ENCODE measurements at places on chromosomes 16 and 17.

DNA sequence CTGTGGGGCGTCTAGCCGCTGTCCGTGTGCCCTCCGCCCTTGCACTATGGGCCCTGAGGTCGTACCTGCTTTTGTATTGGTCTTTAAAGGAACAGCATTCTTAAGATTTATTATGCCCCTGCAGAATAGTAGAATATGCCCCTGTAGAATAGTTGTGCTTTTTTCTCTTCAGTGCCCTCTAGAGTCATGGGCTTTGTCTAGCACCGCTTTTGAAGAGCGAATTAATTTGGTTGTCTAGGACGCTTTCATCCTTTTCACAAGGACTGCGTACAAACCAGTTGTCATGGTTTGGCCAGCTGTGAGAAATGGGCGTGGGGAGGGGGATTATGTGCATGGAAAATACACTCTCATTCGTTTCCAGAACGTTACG is 621 bp downstream of the CEP95 start:
- DNase-seq = peak; percentile 41

GRCh38 chr17:20992416-20992815 is 50.4 kb downstream of the USP22 start:
- DNase-seq = no peak

- no peak for DNase-seq
These were observed 709 bp upstream of the MRPL28 start for GRCh38 chr16:370979-371514.

DNA sequence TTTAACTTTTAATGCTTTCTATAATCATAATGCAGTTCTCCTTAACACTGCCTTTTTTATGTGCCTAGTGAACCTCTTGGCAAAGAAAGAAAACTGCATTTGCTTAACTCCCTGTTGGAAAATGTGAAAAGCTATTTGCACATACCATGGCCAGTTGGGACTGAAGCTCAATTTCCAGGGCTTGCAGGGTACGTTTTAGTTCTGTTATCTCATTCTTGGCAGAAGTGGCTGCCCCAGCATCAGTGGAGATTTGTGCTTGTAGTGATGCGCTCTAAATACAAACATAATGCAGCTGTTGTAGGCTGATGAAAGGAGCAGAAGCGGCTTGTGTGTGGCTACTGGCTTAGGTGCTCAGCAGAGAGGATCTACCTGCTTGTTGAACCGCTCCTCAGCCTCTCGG is 3.7 kb downstream of the KRT24 start:
- DNase-seq = no peak

DNA sequence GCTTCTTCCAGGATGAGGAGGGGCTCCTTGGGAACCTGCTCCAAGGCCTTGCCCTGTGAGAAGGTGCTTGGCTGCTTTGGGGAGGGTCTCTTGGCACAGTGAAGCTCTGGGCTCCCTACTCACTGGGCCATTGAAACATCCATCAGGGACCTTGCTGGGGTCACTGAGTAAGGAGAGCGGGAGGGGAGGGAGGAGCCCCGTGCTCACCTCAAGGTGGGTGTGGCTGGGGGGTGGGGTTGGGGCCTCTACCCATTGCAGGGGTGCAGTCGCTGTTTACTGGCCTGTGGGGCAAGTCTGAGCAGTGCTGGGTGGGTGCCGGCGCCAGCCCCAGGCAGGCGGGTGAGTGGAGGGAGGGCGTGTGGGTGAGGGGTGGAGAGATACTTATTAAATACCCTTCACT is 9.9 kb downstream of the TNS4 start:
- no peak for DNase-seq

GRCh38 chr16:48049847-48050246 is 105.9 kb downstream of the ABCC12 start:
- no peak for DNase-seq

DNA sequence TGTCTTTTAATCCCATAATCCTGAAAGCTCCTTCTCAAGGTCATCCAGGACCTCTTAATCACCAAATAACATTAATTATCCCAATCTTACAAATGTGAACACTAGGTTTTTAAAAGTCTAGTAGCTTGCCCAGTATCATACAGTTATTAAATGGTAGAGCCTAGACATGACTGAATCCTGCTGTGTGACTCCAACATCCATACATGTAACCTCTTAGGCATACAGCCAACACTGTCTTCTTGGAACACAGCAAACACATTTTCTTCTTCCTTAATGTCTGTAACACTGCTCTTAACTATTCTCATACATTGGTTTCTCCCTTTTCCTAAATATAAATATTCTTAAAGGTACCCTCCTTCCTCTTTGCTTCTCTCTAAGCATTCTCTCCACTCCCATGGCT is 13.7 kb downstream of the BRIP1 start:
- DNase-seq = no peak

DNA sequence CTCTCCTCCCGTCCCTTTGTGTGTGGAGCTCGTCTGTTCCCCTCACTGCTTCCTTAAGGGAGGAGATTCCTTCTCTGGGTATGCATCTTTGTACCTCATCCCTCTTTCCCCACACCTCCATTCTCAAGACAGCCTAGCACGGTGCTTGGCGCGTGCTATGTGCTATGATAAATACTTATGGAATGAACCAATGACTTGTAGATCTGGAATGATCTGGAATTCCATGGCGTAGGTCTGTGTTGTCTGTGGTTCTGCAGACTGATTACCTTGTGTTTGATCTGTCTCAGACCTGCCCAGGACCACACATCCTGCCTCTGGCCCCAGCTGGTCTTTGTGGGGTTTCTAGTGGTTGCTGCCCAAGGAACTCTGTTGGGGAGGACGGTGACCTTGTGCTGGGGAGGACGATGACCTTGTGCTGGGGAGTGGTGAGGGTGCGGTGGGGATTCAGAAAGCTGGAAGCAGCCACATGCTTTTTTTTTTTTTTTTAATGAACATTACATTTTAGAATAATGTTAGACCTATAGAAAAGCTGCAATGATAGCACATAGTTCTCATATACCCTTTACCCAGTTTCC is 33.5 kb upstream of the ETV4 start:
- no peak for DNase-seq

GRCh38 chr16:50308237-50308965 is 42.0 kb downstream of the ADCY7 start:
- peak; percentile 14 for DNase-seq

GRCh38 chr16:10629592-10629963 is 49.2 kb upstream of the EMP2 start:
- no peak for DNase-seq

DNA sequence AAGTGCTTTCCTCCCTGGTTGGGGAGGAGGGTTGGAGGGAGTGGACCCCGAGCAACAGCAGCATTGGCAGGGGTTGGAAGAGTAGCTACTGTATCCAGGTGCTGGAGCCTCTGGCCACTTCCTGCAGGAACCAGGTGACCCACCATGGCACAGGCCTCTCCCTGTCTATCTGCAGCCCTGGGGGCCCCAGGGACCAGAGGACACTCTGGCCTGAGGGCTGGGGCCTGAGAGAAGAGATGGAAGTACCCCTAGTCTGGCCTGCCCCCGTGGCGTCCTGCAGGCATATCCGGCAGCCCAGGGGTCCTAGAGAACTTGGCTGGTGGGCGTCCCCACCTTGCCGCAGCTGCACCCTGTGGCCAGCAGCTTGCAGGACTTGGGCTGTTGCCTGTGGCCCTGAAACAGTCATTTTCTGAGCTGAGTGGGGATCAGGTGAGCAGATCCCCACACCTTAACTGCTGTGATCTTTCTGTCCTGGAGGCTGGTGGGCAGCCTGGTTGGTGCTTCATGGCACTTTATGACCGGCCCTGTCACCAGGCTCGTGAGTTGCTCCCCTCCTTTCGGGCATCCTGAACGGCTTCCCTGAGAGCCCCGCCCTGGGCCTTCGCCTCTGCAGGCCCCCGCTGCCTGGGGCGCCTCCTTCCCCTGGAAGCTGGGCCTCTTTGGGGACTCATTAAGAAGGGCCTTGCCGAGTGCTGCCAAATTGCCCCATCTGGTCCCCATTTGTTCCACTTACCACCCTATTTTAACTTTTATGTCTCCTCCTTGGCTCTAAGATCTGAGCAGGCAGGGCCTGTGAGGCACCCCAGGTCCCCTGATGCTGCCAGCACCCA is 298.6 kb downstream of the SEC14L1 start:
- DNase-seq = no peak

DNA sequence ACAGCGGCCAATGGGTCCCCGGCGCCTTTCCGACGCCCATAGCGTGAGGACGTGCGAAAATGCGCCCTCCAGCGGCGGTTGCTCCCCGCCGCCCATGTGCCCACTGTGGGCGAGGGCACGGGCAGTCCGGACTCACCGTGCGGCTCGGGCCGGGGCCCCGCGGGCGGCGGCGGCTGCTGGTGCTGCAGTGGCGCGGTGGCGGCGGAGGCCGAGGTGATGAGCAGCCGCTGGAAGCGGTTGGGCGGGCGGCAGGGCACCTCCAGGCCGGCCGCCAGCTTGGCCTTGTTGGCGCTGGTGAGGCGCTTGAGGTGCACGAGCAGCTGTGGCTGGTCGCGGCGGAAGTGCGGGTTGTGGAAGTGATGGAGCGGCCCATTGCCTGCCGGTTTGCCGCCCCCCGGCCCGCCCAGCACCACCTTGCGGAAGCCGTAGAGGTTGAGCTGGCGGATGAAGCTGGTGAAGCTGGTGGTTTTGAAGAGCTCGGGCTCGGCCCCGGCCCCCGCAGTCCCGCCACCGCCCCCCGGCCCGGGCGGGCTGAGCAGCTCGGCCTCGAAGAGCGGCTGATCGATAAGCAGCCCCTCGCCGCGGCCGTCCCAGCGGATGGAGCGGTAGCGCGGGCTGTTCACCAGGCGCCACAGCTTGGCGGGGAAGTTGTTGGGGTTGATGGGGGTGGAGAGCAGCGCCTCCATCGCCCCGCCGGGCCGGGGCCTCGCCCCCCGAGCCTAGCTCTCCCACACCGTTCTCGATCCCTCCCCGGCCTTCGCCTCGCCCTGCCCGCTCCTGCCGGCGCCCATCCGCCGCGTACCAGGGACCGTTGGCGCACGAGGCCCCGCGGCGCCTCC is at the start of gene HSF5:
Gene HSF5 (minus strand): TSS at position 820 of the 839 bp plus-strand sequence. CDS start 134 bp downstream, at position 686.
- DNase-seq = peak; percentile 75

DNA sequence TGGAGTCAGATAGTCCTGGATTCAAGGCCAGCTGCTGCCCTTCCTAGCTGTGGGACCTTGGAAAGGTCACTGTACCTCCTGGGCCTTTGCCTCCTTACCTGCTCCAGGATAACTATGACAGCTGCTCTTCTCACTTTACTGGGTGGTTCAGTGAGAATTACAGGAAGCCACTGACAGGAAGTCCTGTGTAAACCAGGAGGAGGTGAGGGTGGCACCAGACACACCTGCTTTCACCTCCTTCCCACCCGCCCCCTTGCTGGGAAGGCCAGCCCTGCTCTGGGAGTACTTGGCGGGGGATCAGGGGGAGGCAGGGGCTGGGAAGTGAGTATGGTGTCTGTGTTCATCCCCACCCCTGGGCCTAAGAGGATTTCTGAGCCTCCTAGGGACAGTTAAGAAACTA is 42.6 kb downstream of the CPNE2 start:
- DNase-seq = peak; percentile 41

DNA sequence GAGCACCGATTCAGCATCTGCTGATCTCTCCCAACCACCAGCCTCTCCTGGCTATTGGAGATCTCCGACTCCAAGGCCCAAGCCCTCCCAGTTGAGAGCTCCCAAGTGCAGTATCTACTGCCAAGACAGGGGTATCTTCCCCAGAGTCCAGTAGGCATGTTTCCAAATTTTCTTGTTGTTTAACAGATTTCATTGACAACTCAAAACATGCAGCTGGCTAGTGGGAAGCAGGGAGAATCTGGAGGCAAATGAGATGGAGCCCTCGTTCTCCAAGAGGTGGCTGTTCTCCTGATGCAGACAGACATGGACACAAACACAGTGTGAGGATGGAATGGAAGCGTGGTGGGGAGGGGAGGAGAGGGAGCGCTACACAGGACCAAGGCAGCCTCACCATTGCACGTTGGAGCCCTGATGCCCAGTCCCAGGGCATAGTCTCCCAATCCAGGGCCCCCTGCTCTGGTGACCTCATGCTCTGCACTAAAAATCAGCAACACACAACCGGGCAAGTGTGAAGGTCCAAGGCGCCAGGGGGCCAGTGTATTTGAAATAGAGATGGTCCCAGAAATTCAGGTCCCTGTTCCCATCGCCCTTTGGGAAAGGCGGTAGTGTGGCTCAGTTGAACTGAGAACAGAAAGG is 31.7 kb downstream of the SMARCE1 start:
- DNase-seq = no peak

DNA sequence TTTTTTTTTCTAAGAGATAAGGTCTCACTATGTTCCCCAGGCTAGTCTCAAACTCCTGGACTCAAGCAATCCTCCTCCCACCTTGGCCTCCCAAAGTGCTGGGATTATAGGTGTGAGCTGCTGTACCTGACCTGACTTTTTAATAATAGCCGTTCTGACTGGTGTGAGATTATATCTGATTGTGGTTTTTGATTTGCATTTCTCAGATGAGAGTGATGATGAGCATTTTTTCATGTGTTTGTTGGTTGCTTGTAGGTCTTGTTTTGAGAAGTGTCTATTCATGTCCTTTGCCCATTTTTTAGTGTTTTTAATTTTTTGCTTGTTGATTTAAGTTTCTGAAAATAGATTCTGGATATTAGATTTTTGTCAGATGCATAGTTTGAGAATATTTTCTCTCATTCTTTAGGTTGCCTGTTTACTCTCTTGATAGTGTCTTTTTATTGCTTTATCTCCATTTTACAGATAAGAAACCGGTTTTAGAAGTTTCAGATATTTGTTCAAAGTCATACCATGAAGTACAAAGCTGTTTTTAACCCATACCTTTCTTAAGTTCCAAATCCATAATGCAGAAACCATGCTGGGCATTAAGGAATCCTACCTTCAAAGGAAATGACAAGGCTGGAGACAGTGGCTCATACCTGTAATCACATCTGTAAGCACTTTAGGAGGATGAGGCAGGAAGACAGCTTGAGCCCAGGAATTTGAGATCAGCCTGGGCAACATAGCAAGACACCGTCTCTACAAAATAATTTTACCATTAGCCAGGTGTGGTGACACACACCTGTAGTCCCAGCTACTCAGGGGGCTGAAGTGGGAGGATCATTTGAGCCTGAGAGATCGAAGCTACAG is 168.4 kb upstream of the TBX2 start:
- no peak for DNase-seq

DNA sequence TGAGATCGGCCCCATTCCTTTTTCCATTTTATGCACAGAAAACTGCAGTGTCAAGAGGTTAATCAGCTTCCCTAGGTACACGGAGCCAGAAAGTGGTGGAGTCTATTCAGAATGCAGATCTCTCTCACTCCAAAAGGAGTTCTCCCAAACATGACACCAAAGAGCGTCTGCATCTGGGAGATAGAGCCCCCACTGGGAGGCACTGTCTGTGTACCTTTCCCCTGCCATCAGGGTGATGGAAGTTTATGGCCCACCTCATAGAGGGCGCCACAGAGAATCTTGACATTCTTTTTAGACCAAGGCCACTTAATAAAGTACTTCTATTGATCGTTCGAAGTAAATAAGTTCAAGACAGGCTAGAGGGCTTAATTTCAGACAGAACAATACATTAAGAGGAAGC is 493.7 kb upstream of the ERCC4 start:
- no peak for DNase-seq

Data from activated CD4-positive, alpha-beta memory T cell treated with anti-CD3 and anti-CD28 coated beads, Interleukin-2, amount 10 ng/mL, durations not matched to agents 7 days and 5 days (primary cell).